Hair follicular keratinocyte (primary cell): ENCODE measurements at places on chromosomes 4 and X. TPM values are rescaled to one million over a fixed set of nuclear protein-coding genes. Genes with fewer than 3 reads are reported as not detected.

Gene SAGE1
- not detected in 2 replicates for total RNA-seq

Gene ASB12
- total RNA-seq, result not detected in 2 replicates

Gene UBQLN2
- 15.2 and 15.7 TPM in 2 replicates for total RNA-seq

Gene NEIL3
- 3.8 and 11.7 TPM in 2 replicates for total RNA-seq

Gene SPANXC
- total RNA-seq, result not detected in 2 replicates

Gene F9
- total RNA-seq, result not detected in 2 replicates

Gene ZNF630
- total RNA-seq, result 0.42 and 1.1 TPM in 2 replicates

Gene TRO
- 3.9 and 5.3 TPM in 2 replicates for total RNA-seq
